ENCODE measurements at places on chromosomes 6 and 20. TPM values are rescaled to one million over a fixed set of nuclear protein-coding genes. Genes with fewer than 3 reads are reported as not detected.

Gene RAB22A
- total RNA-seq = 16.1 TPM

Gene CEP250
- total RNA-seq = 63.6 TPM

Gene GFRA4
- total RNA-seq = not detected

Gene COX7A2
- 82.4 TPM for total RNA-seq

Gene SIGLEC1
- total RNA-seq = not detected

Gene CLIC5
- not detected for total RNA-seq

Gene TGM3
- 16.7 TPM for total RNA-seq

Gene ADGRF1
- 8.9 TPM for total RNA-seq

Gene FHL5
- not detected for total RNA-seq
